ENCODE measurements at places on chromosomes 5 and 9. TPM values are rescaled to one million over a fixed set of nuclear protein-coding genes. Genes with fewer than 3 reads are reported as not detected.

Gene PCDHGA1
- total RNA-seq = 4.8 TPM

DNA sequence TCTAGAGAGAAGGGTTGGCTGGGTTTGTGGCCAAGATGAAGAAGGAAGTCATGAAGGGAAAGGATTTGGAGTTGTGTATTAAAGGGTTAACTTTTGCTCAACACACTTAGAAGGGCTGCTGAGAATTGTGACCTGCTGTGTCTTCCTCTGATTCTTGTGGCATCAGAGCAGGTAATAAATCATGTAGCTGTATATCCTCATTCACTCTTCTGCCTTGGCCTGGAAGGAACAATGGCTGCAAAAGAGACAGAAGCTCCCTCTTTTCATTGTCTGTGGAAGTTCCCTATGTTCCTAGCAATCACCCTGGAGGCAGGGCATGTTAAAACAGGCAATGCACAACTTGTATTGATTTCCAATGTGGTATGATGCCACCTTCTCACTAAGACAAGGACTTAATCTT, 159.1 kb downstream of the LRRC70 start:
- no peak for DNase-seq

DNA sequence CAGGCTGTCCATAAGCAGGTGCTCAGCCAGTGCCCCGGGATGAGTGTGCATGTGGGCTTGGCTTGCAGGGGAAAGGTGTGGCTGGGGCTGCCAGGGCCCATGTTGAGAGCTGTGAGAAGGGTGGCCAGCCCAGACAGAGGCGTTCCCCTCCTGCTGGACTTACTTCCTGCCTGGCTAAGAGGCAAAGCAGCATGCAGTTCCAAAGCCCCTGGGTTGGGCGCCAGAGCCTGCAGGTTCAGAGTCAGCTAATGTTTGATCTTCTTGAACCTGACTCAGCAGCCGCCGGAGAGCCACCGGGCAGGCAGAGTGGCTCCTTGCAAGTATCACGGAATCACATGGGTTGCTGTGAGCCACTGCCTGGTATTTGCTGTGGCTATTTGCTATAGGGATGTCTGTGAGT, 168.4 kb upstream of the MAP1B start:
- no peak for DNase-seq

GRCh38 chr5:16935231-16936149, 598 bp downstream of the MYO10 start:
- no peak for DNase-seq

DNA sequence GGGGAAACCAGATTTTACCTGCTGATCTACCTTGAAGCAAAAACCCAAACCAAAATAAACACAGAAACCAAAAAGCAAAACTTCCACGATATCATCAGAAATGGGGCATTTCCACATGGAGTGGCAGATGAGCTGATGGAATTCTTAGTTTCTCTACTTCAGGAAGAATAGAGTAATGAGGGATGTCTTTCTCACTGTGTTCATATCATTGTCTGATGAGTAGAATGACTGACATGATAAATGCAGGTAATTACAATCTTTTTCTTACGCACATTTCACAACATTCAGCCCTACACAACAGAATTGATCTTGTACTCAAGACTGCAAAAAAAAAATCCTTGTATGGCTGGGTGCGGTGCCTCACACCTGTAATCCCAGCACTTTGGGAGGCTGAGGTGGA, 23.2 kb upstream of the ANKH start:
- DNase-seq = no peak

DNA sequence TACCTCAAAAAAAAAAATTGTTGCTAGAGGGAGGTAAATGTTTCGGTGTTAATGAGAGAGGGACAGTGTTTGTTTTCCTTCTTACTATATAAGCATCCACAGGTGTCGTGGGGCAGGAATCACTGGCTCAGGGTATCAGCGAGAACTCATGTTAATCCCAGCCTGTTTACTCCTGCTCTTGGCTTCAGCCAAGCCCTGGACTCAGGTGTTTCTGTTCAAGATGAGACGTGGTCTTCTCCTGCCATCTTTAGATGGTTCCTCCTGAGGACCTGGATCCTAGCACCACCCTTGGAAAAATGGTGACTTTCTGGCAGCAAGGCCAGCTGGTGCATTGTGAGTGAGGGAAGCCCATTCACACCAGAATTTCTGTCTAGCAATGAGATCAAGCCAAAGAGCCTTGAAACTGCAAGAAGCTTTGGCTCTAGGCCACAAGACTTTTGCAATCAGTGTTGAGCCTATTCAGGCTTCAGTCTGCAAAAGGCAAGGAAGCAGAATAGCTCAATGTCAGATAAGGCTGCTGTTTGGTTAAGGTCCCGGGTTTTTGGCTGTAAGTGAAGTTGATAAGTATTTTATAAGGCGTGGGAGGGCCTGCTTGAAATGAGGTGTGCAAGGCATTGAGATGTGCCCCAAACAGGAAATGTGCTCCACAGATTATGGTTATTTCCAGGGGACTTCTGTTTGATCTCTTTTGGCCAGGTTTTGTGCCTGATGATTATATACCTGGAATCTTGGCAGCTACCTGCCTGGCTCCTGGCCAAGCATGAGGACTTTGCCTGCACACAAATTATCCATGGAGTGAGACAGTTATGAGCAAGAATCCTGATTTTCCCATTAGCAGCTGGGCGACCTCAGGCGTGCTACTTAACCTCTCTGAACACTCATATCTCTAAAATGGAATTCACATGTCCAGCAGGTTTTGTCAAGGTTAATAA, 99.8 kb downstream of the TENT4A start:
- no peak for DNase-seq

DNA sequence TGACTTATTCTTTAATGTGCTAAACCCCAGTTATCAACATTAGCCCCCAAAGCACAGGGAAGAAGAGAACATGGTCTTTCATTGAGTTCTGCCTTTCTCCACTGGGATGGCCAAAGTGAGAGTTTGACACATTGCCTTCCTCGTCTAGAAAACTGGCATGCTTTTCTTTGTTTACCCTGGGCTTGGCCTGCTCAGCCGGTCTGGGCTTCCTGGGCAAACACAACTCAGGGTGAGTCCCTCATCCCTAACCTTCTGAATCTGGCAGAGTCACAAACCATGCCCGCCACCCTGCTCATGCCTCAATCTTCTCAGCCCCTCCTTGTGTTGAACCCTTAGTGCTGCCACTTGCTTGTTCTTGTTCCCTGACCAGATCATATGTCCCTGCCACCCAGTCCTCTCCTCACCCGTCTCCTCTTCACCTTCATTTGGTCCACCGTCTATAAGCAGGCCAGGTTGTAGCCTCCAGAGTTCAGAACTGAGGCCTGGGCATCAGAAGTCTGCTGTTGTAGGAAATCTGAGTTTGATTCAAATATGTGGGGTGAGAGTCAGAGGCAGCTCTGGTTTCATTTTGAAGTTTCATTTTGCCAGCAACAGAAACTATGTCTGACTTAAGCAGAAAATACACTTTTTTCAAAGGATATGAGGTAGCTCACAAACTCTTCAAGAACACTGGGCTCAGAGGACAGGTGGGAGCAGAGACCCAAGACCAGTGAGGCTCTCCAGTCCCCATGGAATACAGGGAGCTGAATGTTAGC, 217.6 kb downstream of the NDUFS4 start:
- DNase-seq = no peak

Gene OSTF1
- total RNA-seq = 20.1 TPM

DNA sequence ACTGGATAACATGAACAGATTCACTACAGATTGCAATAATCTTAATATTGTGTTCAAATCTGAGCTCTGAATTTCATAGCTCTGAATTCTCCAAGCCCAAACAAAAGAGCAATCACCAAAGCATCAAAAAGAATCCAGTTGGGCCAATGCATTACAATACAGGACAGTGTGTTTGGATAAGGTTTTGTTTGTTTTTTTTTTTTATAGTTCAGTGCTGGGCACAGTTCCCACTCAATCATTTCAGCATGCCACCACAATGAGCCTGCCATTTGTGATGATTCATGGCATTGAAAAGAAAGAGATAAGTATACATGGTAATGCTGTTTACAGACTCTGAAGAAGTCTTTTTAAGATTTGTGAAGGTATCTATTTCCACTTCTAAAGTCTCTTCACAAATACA, 1.7 kb upstream of the HTR1A start:
- DNase-seq = no peak

- DNase-seq = no peak
Observed at GRCh38 chr5:160843240-160843639, 8.8 kb downstream of the ATP10B start.

DNA sequence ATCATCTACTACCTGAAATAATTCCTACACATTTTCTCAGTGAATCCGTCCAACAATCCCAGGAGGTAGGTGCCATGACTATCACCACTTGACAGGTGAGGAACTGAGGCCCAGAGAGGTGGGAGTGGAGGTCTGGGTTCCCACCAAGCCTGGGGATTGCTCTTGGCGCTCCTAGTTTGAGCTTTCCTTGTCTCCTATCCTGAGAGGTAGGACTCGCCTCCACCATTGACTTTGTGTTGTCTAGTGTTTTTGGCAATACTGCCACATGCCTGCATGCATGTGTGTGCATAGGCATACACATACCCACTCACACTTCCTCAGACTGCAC, 6.3 kb upstream of the NTNG2 start:
- no peak for DNase-seq

- no peak for DNase-seq
Observed at GRCh38 chr9:91640428-91640827, 216.8 kb upstream of the NFIL3 start.

Gene CACFD1
- total RNA-seq = 19.0 TPM

- DNase-seq = no peak
Observed at GRCh38 chr5:1785062-1785461, 14.6 kb downstream of the MRPL36 start.

DNA sequence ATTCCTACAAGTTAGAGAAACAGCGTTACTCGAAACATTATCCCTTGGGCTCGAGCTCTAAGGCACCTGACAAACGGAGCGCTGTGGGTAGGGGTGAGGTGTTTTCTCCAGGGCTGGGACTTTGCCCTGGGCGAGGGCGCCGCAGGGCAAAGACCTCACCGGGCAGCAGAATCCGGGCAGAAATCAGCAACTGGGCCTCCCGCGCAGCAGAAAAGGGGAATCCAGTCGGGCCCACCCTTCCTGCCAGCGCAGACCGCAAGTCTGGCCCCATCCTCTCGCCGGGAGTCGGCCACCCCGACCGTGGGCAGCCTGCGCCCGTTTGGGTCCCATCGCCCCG, 430 bp upstream of the MSH3 start:
- DNase-seq = no peak

DNA sequence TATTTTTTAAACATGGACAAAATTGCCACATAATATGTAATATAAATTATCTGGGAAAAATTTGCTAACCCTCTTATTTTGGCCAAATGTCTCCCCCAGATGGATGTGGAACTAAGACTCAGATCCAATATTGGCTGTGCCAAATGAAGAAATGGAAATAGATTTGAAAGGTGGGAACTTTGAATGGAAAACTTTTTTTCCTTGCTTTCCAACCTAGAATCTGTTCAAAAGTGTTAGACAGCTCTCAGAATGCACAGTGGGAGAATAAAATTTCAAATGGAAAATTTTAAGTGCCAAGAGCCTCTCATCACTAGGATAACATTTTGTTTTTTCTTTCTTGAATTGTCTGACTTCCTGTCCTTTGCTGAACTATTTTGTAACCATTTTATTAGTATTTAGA, 142.6 kb upstream of the GAS1 start:
- no peak for DNase-seq

DNA sequence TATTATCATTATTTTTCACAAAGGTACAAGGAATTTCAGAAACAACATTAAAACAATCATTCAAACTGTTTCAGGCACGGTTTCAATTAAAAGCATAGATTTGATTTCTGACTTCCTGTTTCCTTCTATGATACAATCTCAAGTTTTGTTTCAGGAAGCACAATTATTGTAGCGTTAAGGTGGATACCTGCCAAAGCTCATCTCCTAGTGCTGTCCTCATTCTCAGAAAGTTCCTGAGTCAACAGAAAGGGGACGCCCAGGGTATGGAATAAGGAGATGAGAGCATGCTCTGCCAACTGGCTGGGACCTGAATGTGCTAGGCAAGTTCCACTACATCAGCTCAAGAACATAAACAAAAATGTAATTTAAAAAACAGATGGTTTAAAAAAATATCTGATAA, 2.0 kb upstream of the TRIM14 start:
- DNase-seq = no peak

DNA sequence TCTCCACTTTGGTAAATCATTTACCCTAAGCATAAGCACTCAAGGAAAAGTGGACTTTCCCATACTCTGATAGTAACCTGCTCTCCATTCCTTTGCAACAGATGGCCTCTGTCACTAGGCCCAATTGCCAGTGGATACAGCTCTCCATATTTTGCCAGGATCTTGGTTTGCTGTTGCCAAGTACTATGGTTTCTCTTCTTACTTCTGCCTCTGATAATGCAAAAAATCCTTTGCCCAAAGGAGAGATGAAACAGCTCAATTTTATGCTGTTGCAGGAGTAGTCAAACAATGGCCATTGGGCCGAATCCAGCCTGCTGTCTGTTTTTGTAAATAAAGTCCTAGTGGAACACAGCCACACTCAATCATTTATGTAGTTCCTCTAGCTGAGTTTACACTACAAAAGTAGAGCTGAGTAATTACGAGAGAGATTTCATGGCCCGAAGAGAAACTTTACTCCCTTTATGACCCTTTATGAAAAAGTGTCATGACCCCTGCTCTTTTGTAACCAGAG, 92.5 kb downstream of the HTR4 start:
- DNase-seq = no peak

DNA sequence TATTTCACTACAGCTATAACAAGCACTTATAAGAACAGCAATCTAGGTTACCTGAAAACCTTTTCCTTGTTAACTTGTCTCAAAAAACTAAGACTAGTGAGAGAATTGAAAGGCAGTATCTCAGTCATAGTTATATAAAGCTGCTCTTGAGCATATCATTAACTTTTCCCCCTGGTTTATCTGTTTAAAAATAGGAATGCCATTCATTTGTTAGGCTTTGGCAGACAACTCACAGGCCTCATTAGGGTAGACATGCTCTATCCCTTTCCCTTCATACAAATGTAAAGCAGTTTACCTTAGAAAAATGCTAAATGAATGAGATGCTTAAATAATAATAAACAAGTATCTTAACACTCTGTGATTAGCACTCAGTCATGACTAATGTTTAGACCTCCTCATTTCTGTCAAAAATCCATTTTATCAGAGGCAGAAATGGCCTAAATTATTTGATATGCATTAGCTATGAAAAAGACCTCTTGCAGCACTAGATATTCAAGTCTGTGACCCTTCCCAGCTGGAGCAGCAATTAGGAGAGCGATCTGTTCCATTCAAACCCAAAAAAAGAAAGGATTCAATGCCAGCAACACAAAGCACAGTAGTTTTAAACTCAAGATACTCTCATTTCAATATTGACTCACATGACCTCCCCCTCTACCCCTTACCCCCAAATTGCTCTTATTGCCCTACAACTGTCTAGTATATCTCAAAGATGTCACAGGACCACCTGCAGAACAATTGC, 1578.8 kb upstream of the WWC1 start:
- DNase-seq = no peak

Gene PCDHGA8
- total RNA-seq = 8.0 TPM

DNA sequence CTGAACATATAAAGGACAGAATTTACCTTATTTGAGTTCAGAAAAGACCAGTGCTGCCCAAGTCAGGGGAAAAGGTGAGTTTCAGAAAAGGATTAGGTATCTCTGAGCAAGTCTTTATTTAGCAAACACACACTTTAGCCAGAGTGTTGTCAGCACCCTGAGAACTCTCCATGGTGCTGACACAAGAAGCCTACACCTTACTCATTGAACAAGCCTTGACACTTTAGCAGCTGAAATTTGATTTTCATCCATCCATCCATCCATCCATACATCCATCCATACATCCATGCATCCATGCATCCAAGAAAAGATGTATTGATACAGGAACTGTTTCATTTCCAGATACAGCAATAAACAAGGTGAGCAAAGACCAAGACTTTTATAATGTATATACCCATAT, 311.2 kb downstream of the TRIM32 start:
- DNase-seq = no peak

Gene TRIM7
- total RNA-seq = 0.78 TPM
